ENCODE measurements at places on chromosomes 12 and 14.

GRCh38 chr12:50742776-50743175, 21.1 kb upstream of the ATF1 start:
- no peak for DNase-seq

DNA sequence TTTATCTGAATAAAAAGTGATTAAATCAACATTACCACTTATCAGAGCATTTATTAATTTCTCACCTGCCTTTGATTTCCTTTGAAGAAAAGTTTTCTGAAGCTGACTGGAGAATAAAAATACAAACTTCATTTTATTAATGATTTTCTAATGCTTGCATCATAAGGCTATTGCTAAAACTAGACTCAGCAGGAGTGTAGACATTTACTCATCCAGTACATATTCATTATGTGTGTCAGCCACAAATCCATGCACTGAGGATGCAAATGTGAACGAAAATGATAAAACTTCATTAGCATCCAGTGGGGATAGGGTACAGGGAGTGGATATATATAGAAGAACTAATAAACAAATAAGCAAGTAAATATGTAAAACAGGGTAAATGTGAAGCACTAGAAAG, 74.6 kb downstream of the SLCO1B3 start:
- no peak for DNase-seq

GRCh38 chr14:90514566-90514965, 117.7 kb downstream of the CALM1 start:
- DNase-seq: no peak

GRCh38 chr14:59632381-59632780, 55.8 kb upstream of the CCDC175 start:
- DNase-seq: no peak

DNA sequence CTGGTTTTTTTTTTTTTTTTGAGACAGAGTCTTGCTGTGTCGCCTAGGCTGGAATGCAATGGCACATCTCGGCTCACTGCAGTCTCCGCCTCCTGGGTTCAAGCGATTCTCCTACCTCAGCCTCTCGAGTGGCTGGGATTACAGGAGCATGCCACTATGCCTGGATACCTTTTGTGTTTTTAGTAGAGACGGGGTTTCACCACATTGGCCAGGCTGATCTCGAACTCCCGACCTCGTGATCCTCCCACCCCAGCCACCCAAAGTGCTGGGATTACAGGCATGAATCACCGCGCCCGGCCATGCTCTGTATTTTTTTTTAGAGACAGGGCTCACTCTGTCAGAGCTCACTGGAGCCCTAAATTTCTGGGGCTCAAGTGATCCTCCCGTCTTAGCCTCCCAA, 32.6 kb downstream of the VRTN start:
- no peak for DNase-seq

GRCh38 chr12:91871751-91872150, 273.9 kb downstream of the BTG1 start:
- no peak for DNase-seq

- no peak for DNase-seq
These were observed 180.9 kb downstream of the SRGAP1 start for GRCh38 chr12:64025174-64025958.

- no peak for DNase-seq
These were observed 296.1 kb downstream of the AKAP6 start for GRCh38 chr14:32625211-32625610.

DNA sequence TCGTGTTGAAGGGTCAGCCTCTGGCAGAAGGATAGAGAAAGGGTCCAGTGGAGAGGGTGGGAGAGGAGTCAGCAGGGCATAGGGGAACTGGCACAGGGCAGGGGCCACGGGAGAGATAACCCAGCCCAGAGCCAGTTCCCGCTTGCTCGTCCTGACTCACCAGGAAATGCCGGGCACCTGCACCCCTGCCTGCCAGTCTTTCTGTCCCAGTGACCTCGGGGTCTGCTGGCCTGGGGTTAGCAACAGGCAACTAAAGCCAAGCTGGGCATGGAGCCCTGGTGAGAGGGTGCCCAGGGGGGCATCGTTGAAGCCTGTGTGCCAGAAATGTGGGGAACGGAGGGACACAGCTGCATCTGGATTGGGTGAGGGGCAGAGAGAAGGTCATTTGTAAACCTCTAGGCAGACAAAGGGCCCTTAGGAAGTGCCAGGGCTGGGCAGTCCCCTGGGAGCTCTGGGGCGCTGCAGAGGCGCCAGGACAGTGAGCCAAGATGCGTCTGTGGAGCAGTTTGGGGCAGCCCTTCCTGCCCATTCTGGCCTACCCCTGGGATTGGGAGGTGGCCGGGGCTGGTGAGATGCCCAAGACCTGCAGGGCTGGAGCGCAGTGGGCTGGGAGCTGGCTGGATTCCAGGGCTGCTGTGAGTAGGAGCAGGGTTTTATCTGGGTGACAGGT, 5.5 kb downstream of the TNFAIP2 start:
- no peak for DNase-seq

DNA sequence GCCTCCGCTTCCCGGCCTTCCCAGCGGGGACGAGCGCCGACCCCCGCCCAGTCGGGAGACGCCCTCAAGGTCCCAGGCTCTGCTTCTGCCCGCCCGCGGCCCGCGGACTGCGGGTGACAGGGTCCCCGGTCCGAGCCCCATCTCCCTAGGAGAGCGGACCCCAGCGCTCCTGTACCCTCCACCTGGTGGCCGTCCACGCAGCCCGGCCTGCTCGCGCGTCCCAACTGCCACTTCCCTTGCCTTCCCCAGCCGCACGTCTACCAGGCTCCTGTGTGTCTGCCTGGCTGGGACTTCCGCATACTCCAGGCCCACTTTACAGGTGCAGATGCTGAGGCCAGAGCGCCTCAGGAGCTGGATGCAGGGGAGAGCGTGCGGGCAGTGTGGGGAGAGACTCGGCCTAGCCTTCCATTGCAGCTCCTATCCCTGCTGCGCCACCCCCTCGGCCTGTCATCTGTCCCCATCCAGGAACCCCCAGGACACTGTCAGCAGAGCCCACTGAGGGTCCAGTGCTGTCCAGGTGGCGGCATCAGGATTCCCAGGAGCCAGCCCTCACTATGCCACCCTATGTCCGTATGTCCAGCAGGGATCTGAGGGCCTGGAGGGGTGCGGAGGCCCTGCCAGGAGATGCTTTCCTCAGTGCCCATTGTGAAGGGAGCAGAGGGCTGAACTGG, 8.0 kb upstream of the ANKRD9 start:
- no peak for DNase-seq

DNA sequence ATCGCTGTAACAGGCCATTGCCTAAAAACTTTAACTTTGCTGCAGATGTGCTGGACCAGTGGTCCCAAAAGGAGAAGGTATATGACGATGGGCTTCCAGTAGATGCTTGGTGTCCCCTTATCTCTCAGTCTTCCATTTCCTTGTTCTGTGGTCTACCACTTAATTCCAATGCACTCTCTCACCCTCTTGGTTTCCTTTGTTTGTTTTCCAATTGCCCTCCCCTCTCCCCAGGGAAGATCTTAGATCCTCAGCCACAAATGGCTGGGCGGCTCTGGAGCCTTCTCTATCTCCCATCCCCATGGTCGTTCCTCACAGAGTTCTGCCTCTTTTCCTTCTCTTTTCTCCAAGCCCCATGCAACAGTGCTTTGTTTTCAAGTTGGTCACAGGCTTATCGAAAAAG, 584 bp downstream of the ACSM4 start:
- DNase-seq: no peak

- no peak for DNase-seq
These were observed 311.0 kb downstream of the GRIN2B start for GRCh38 chr12:13670285-13670866.

Data from naive thymus-derived CD4-positive, alpha-beta T cell (primary cell).